ENCODE measurements at places on chromosomes 7 and 10. TPM values are rescaled to one million over a fixed set of nuclear protein-coding genes. Genes with fewer than 3 reads are reported as not detected.

Gene PPP1R9A
- polyA plus RNA-seq, result 4.7 TPM

Gene LRGUK
- 0.91 TPM for polyA plus RNA-seq

Gene HKDC1
- 11.1 TPM for polyA plus RNA-seq

Gene HHEX
- 71.2 TPM for polyA plus RNA-seq

Gene MAP3K8
- 6.9 TPM for polyA plus RNA-seq

Gene OR2A1
- polyA plus RNA-seq, result 0.14 TPM

Gene IFRD1
- 45.3 TPM for polyA plus RNA-seq

Gene ODAD2
- polyA plus RNA-seq, result not detected

Gene MAGI2
- 1.6 TPM for polyA plus RNA-seq

Gene AFAP1L2
- polyA plus RNA-seq, result 4.4 TPM

Gene SEMA4G
- polyA plus RNA-seq, result 36.4 TPM

Gene PANK1
- 0.46 TPM for polyA plus RNA-seq

Gene CPA2
- polyA plus RNA-seq, result 4,251 TPM

Gene CYP3A5
- polyA plus RNA-seq, result 108 TPM

Gene PRLHR
- 0.80 TPM for polyA plus RNA-seq

Gene VSTM4
- 0.61 TPM for polyA plus RNA-seq

Gene AKR1E2
- polyA plus RNA-seq, result 1.1 TPM

Gene PGAM2
- 3.3 TPM for polyA plus RNA-seq

Gene ZNF438
- 3.3 TPM for polyA plus RNA-seq

Gene INMT
- polyA plus RNA-seq, result 9.2 TPM

Gene FAM3C
- polyA plus RNA-seq, result 39.6 TPM

Gene FZD1
- polyA plus RNA-seq, result 3.9 TPM

Gene ZNF273
- polyA plus RNA-seq, result 4.6 TPM

Gene BTBD16
- 0.34 TPM for polyA plus RNA-seq

Gene MKI67
- polyA plus RNA-seq, result 0.02 TPM

Gene SLC13A4
- 0.08 TPM for polyA plus RNA-seq

Gene CACUL1
- 3.1 TPM for polyA plus RNA-seq

Gene PON1
- polyA plus RNA-seq, result 0.26 TPM

Gene MRPS33
- polyA plus RNA-seq, result 27.5 TPM

Gene NOD1
- 9.9 TPM for polyA plus RNA-seq

Gene TUBAL3
- polyA plus RNA-seq, result 0.08 TPM

Gene ADO
- 2.4 TPM for polyA plus RNA-seq

Gene CALML5
- not detected for polyA plus RNA-seq
